ENCODE measurements at places on chromosomes 5 and 9. TPM values are rescaled to one million over a fixed set of nuclear protein-coding genes. Genes with fewer than 3 reads are reported as not detected.

DNA sequence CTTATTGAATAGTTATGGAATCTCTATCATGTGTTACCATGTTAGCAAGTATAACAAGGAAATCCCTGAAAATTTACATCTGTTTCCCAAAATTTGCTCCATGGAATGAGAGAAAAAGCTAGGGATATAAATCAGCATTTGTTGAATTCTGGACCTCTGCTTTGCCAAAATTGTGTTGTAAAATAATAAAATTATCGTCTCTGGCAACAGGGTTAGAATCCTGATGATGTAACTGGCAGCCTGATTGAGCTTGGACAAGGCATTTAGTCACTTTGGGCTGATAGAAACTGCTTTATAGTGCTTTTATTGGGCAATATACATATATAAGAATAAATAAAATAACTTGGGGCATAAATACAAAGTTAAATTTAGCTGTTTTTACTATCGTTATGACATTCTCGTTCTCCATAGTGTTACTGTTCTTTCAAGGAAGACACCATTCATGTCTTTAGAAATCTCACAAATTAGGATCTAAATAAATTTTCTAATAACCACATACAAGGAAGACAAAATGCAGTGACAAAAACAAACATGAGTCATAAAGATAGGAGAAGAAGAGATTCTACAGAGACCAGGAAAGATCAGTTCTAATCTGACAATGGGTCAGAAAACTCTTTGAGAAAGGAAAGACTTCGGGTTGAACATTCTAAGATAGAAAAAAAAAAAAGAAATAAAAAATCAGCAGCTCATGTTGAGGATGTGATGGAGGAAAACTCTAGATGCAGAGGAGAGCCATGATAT, 145.0 kb upstream of the CDH10 start:
- DNase-seq = no peak

GRCh38 chr5:68372161-68372560, 156.6 kb downstream of the PIK3R1 start:
- DNase-seq = no peak

DNA sequence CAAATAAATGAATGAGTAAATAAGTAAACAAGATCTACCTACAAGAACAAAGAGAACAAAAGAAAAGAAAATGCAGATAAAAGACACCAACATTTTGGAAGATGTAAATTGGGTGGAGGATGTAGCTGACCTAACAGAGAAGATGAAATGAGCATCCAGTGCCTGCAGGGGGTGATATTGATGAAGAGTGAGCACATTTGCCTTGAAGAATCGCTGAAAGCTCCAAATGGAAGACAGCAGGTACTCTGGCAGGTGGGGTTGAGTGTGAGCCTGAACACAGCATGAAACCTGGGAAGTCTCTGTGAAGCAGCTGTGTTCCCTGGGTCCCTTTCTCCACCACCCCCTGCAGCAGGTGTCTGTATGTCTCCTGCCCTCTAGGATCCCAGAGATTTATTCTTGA, 125.6 kb downstream of the NXNL2 start:
- DNase-seq = no peak

GRCh38 chr5:128035689-128036088, 47.9 kb upstream of the SLC12A2 start:
- DNase-seq = no peak

GRCh38 chr5:126497506-126497905, 74.3 kb downstream of the GRAMD2B start:
- DNase-seq = no peak

GRCh38 chr5:56663523-56663922, 151.8 kb upstream of the MAP3K1 start:
- DNase-seq = no peak

GRCh38 chr9:115757461-115757860, 396.1 kb upstream of the PAPPA start:
- DNase-seq = no peak

- peak; percentile 80 for DNase-seq
Observed at GRCh38 chr9:79644601-79645000, 72.8 kb downstream of the TLE4 start.

DNA sequence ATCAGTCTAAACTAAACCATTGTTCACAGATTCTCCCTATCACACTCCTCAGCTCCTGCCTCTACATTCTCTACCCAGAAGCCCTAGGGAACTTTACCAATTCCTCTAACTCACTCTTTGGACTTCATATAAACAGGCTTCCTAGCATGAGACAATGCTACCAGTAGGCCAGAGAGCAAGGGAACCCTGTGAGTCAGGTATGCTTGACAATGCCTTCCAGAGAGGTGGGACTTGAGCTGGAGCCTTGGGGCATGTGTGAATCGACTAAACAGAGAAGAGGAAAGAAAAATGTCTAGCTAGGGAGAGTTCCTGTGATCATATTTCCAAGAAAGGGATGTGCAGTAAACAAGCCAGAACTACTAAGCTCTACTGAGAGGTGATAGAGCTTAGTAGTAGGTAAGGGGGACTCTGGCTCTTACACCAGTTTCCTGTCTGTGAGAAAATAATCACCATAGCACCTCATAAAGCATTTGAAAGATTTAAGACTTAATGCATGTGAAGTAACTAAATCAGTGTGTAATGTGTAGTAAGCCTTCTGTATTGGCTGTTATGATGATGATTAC, 6.4 kb upstream of the RFK start:
- DNase-seq = no peak

- DNase-seq = no peak
Observed at GRCh38 chr9:107170801-107171200, 112.3 kb upstream of the RAD23B start.

DNA sequence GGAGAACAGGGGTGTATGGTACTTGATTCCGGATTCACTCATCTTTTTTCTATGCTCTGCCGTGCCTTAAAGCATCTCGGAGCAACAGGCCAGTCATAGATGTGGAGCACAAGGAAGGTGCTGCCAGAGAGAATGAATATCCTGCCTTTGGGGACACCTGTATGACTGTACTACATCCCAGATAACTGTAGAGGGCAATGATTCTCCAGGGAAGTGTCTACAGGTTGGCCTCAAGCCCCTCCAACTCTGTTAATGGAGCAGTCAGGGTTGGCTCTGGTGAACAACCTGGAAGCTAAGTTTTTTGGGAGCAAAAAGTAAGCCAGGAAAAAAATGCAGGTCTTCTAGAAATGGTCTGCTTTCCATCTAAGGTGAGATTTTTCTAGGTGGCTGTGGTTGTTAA, 71.0 kb downstream of the NREP start:
- no peak for DNase-seq

- DNase-seq = no peak
Observed at GRCh38 chr9:6884990-6885389, 127.2 kb downstream of the KDM4C start.

GRCh38 chr9:98971168-98971914, 27.6 kb downstream of the COL15A1 start:
- DNase-seq = no peak

DNA sequence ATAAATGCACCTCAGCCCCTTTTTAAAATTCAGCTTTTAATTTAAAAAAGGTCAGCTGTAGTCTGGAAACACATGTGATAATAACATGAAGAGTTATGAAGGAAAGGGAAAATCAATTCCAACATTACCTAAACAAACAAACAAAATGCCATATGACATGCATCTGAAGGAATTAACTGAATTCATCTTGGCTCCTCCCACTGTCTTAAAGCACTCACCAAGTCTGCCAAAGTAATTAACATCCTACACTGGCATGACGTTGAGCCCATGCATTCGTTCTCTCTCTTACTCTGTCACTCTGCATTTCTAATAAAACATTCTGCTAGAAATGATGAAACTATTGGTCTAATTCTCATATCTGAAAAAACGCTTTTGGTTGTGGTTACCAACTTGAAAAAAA, 37.7 kb downstream of the TSSK1B start:
- DNase-seq = no peak

GRCh38 chr9:133142684-133143622, 20.8 kb downstream of the GBGT1 start:
- no peak for DNase-seq

DNA sequence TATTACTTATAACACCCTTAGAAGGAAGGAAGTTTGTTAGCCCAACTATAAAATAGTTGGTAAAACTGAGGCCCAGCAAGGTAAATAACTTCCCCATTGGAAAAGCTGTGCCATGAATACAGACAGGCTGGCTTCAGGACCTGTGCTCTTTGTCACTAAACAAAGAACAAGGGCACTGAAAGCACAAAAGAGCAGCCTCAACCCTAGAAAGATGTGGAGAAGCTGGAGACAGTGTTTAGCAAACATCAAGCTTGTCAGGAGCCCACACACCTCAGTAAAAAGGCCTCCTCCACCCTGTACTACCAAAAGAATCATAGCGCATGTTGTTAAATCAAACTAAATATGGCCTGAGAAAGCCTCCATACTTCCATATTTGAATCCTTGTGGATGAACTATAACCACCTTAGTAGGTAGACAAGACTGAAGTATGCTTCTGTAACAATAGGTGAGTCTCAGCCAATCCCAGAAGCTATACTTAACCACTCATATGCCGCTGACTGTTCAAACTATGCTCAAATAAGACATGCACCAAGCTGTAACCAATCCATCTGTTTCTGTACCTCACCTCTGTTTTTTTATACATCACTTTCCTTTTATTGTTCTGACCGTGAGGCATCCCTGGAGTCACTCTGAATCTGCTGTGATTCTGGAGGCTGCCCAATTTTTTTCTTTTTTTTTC, 18.4 kb upstream of the SCGB3A2 start:
- DNase-seq = no peak

- DNase-seq = no peak
Observed at GRCh38 chr5:81286059-81286617, 15.2 kb upstream of the ZCCHC9 start.

DNA sequence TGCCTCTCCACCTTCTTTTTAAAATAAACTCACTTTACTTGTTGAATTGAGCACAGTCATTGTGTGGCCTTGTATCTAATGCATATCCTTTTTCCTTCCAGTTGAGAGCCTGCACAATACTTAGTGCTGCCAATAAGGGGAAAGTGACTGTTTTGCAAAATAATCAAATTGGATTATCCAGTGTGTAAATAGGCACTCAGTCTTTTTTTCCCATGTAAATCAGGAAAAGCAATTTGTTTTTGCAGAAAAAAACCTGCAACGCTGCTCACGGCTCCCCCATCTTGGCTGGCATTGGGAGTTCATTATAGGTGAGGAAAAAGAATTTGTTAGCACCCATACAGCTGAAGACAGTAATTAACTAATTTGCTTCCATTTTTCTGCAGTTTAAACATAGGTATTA, 299.9 kb downstream of the CSNK1G3 start:
- DNase-seq = no peak

- no peak for DNase-seq
Observed at GRCh38 chr5:120917214-120917758, 453.2 kb downstream of the PRR16 start.

DNA sequence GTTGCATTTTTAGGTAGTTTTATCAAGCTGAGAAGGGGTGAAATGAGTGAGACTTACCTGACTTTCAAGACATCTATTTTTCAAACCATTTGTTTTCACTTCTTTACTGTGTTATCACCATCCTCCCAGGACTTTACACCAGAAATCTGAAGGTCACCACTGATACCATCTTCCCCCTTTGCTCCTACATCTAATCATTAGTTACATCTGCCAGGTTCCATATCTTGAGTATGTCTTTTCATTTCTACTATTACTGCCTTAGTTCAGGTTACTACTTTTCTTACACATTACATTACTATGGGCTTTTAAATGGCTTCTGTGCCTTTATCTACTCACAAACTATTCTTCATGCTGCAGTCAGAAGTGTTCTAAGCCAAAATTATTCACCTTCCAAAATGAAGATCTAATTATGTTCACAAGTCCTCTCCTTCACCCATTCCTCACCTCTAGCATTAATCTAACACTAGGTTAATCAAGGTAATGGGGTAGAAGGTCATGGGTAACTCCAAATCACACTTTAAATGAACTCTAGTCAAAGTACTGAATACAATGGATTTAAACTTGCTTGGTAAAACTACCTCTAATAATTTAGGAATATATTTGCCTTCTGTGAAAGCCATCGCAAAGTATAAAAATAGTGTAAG, 2.1 kb upstream of the HSDL2 start:
- DNase-seq = no peak

- DNase-seq = no peak
Observed at GRCh38 chr5:87103616-87104287, 163.9 kb upstream of the RASA1 start.

DNA sequence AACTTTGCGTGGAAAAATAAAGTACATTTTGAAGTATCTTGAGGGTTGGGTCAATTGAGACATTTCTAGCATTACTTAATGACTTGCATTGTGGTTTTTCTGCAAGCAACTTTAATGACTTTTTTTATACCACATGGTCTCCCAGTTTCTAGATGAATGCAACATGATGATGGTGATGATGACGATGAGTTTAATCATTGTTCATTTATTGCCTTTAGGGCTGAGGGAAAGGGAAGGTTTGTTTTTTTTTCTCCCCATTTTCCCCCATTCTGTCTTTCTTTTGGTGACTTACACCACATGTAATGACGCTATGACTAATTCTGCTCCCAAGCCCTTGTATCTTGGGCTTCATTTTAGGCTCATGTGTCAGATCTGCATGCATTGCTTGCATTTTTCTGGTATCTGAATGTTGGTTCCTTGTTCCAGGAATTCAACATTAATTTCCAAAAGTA, 57.7 kb upstream of the NXNL2 start:
- DNase-seq = no peak

GRCh38 chr9:119268985-119269384, 100.2 kb downstream of the BRINP1 start:
- no peak for DNase-seq

GRCh38 chr5:31990081-31990650, 184.0 kb downstream of the GOLPH3 start:
- DNase-seq = no peak

DNA sequence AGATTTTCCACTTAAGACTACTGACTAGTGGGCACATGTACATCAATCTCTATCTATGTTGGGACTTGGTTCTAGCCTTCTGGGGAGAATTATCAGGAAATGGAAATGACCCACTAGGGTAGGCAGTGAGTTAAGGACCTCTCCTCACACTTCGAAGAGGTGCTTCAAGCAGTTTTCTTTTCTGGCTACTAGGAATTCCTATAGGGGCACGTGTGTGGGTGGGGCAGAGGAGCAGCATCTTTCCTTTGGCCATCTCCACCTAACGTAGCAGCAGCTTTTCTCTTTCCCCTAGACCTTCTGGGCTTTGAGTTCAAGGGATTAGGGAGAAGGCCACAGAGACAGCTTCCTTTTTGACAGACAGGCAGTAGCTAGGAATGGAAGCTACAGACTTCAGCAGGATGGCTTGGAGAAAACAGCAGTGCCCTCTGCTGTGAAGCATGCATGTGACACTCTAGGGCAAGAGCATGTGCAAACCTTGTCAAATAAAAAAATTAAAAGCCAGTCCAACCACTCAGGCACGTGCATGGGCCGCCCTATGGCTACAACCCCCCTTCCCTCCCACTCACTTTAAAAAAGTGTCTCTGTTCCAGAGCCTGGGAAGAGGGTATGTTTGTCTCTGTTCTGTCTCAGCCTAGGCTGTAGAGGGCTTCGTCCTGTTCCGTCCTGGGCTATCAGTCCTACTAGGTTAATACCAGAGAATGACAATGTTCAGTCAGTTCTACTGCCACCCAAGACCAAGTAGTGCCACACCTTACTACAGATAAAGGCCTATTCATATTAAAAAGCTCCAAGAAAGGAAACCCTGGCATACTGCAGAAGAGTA, 8.7 kb upstream of the GFRA3 start:
- no peak for DNase-seq

TPPP gene
- 5.7 TPM for total RNA-seq

NUDCD2 gene
- total RNA-seq = 14.8 TPM

NMUR2 gene
- not detected for total RNA-seq

EQTN gene
- total RNA-seq = not detected

PPIC gene
- 27.4 TPM for total RNA-seq

IFNA14 gene
- not detected for total RNA-seq

CD14 gene
- 18.3 TPM for total RNA-seq

DMRT3 gene
- 0.27 TPM for total RNA-seq

CDX1 gene
- total RNA-seq = not detected

IL33 gene
- total RNA-seq = 4.5 TPM

SLC1A1 gene
- 1.2 TPM for total RNA-seq

Measured in psoas muscle (tissue), 8 donors.